ENCODE measurements at places on chromosomes 2 and 18.

GRCh38 chr2:152638056-152638455, 79.2 kb downstream of the PRPF40A start:
- no peak for DNase-seq

- no peak for DNase-seq
Observed at GRCh38 chr2:29187926-29188325, 72.7 kb downstream of the CLIP4 start.

DNA sequence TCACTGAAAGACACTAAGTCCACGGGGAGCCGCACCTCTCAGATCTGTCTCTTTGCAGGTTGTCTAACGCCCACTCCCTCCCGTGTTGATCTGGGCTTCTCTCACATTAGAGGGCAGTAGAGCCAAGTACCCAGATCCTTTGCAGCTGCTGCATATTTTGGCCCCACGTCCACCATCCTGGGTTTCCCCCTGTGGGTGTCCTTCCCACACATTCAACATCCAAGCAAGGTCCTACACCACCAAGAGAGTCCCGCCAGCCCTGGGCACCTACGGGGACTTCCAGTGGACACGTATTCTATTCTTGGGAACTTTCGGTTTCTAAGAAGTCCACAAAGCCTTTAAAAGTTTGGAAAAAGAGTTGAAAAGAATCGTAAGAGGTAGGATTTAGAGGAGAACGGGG, 116.6 kb downstream of the ATL2 start:
- DNase-seq = no peak

- no peak for DNase-seq
Observed at GRCh38 chr2:39728941-39729351, 50.1 kb downstream of the THUMPD2 start.

DNA sequence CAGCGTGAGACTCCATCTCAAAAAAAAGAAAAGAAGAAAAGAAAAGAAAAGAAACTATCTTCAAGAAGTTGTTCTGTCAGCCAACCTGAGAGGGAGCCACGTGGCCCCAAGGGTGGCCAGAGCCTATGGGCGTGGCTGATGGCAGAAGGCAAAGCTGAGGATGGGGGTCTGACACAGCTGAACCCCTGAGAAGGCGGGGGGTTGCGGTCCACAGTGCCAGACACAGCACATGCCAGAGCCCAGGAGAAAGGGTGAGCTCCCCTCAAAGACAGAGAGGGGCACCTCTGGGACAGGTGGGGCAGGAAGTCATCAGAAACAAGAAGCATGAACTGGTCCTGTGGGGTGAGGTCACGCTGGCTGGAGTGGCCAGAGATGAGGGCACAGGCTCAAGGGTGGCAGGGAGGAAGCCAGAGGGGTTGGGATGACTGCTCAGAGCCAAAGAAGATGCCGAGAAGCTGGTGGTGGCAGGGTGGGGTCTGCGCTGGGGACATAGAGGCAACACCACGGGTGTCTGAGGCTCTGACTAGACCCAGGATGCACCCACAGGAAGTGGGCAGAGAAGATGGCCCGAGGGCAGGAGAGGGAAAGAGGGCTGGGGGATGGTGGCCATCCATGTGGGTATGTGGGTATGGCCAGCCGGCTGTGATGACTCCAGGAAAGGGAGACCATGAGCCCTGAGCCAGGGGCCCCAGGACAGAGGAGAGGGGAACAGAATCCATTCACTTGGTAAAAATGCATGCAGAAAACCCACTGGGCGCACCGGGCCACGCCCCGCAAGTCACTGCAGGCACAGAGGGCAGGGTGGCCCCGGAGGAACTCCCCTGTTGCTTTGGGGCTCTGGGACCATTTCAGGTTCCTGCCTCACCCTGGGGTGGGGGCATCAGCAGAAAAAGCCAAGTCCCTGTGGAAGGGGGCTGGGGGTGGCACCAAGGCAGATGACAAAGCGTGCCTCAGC, 8.4 kb downstream of the KIF1A start:
- DNase-seq = no peak

DNA sequence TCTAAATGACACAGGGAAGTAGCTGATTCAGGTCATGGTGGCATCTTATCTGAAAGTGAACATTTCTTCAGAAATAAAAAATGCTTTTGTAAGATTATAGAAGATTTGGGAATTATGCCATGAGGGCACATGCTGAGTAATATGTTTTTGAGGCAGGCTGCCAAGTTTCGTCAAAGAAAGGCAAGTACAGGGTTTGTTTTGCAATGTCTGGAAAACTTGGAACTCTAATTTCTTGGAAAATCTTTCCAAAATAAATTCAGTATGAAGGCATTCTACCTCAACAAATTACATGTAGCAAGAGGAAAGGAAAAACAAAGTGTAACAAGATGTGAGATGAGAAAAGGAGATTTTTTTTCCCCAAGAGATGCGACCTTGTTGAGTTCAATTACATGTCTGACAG, 167.7 kb downstream of the PLCL1 start:
- DNase-seq = no peak

DNA sequence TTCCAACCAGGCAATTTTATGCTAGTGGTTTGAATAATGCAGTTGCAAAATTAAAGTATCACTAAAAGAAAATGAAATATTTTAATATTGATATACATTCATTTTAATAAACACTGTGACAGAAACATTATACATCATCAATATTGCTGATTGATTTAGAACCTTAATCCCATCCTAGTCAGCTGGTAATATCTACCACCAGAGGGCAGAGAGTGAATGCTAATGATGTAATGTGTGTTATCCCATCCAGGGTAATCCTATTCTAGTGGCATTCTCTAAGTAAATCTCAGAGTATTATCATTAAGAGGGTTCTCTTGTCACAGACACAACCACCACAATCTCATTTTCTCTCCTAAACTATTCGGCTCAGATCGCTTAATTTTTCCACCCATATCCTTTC, 477.4 kb downstream of the CPS1 start:
- no peak for DNase-seq

GRCh38 chr2:241541564-241542277, 16.8 kb upstream of the BOK start:
- no peak for DNase-seq

- no peak for DNase-seq
Observed at GRCh38 chr2:23387221-23387550, 2.2 kb downstream of the KLHL29 start.

GRCh38 chr2:134466141-134466540, 212.3 kb downstream of the MGAT5 start:
- DNase-seq = no peak

GRCh38 chr2:54388076-54388475, 68.1 kb upstream of the SPTBN1 start:
- no peak for DNase-seq

GRCh38 chr18:31042406-31043181, at the start of gene DSC3:
Gene DSC3, minus strand, starts transcription at chr18:31042742. Its CDS starts 82 bp downstream, at chr18:31042660.
- DNase-seq = no peak

DNA sequence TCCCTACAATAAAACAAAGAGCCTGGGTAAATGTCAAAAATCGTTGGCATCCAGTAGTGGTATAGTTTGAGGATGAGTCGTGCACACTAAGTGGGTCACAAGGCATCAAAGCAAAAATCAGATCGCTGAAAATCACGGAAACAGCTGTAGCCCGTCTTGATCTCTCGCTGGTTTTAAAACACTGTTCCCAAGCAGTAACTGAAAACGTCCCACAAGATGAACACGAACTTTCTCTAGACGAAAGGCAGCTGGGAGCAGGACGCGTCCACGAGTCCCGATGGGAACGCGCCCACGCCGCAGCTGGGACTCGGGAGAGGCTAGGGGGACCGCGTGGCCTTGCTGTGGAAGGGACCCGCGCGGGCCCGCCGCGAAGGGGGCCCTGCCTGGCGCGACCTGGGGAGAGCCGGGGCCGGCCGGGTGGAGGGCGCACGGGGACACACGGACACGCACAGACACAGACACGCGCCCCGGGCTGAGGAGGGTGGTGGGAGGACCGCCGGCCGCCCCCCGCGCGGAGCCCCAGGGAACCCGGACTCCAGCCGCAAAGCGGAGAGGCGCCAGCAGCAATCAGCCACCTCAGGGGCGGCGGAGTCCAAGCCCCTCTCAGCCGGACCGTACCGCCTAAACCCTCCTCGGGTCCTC, 651 bp downstream of the STK17B start:
- DNase-seq = no peak

DNA sequence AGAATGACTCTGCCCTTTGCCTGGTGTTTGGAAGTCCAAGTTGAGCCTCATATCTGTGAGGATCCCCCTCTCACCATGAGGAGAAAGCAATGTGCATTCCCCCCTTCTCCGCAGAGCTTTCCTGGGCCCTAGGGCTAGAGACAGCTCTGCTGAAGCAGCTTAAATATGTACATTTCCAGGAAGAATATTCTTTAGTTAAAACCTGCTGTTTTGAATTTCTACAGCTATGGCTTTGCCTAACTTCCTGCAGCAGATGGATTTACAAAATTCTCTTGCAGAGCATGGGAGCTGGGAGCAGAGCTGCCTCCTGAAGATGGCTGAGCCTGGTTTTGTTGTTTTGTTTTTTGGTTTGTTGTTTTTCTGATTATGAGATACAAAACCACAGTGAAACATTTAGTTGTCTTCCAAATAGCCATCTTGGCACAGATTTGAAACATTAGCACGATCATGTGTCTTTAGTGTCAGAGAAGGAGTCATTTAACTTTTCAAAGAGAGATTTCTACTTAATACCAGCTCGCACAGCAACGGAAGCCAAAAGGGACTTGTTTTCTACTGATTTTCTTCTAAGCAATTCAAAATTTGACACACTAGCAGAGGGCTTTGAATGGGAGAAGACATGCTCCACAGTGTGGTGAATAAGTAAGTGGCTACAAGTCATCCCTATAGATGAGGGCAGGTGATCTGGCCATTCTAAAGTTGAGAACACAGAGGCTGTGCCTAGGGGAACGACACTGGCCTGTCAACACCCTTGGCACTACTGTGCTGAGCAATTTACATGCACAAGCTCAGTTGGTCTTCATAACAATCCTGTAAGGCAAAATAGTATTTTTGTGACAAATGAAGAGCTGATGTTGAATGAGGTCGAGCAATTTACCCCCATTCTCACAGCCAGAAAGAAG, 222.6 kb downstream of the MREG start:
- DNase-seq = no peak

DNA sequence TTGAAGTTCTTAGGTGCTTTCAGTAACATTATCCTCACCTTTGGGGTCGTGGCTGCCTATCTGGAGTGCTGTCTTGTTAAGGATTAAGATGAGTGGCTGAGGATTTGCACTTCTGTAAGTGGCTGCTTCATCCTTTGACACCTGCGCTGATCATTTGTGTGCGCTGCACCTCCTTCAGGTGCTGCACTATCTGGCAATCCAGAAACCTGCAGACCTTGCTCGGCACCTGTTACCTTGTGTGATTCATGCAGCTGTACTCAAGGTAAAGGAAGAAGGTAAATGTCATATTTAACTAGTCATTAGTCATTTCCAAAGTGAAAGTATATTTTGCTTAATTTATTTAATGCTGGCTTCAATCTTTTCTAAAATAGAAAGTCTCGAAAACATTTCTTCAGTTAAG, 110.3 kb downstream of the RAB3GAP1 start:
- no peak for DNase-seq

GRCh38 chr18:74477771-74478170, 18.4 kb upstream of the CNDP2 start:
- no peak for DNase-seq

DNA sequence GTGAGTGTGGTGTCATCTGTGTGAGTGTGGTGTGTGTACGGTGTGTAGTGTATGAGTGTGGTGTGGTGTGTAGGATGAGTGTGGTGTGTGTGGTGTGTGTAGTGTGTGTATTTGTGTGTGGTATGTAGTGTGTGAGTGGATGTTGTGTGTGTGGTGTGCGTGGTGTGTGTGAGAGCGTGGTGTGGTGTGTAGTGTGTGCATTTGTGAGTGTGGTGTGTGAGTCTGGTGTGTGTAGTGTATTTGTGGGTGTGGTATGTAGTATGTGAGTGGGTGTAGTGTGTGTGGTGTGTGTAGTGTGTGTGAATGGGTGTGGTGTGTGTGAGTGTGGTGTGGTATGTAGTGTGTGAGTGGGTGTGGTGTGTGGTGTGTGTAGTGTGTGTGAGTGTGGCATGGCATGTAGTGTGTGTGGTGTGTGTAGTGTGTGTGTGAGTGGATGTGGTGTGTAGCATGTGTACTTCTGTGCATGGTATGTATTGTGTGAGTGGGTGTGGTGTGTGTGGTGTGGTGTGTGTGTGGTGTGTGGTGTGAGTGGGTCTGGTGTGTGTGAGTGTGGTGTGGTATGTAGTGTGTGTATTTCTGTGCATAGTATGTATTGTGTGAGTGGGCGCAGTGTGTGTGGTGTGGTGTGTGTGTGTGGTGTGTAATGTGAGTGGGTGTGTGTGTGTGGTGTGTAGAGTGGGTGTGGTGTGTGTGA, 227.8 kb downstream of the BCL2 start:
- DNase-seq = no peak

DNA sequence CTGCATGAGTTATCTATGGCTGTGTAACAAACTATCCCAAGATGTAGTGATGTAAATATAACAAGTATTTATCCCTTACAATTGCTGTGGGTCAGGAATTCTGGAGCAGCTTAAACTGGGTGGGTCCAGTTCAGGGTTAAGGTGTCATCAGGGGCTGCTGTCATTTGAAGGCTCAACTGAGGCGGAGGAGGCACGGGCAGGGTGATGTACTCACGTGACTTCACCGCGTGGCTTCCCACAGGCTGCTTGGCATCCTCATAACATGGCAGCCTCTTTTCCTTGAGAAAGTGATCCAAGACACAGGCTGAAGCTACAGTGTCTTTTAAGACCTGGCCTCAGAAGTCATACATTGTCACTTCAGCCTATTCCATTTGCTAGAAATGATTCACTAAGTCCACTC, 125.8 kb downstream of the PTGR3 start:
- no peak for DNase-seq

GRCh38 chr2:20641123-20641985, 9.5 kb downstream of the HS1BP3 start:
- no peak for DNase-seq

GRCh38 chr2:96158554-96158940, 13.3 kb upstream of the DUSP2 start:
- no peak for DNase-seq

DNA sequence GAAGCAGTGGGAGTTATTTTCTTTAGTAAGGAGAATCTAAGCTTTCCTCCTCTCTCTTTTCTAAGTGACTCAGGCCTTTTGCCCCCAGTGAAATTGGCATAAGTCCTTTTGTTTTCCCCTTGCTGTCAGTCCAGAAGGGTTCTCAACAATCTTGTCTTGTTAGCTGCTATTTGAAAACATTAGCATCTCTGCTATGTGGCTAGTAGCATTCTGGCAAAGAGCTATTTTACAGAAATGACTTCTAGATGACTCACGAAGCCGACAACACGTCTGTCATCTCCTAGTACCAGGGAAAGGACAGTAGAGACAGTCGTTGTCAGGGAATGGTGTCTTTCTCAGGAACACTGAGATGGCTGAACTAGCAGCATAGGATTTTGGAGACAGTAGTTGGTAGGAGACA, 14.7 kb downstream of the SMARCAL1 start:
- DNase-seq = no peak

DNA sequence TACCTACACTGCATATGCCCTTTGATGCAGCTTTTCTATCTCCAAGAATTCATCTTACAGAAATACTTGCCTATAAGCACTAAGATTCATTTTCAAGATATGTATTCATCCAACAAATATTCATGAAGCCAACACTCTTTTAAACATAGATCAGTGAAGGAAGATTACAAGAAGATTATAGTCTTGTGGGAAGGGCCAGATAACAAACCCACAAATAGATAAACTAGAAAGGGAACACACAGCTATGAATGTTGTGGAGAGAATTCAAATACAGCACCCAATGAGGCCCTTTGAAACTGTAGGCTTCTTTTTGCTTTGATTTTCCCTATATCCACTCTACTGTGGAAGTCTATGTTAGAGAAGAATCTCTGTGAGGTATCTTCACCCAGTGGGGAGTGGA, 186.7 kb upstream of the RBMS1 start:
- DNase-seq = no peak

GRCh38 chr2:176584333-176584732, 315.1 kb downstream of the MTX2 start:
- no peak for DNase-seq

- no peak for DNase-seq
Observed at GRCh38 chr2:31401580-31401979, 13.0 kb downstream of the XDH start.
